Islet precursor cell (in vitro differentiated cells): ENCODE measurements at places on chromosomes 1 and 21.
A peak's percentile ranks its signal among the peaks of the same experiment; 100 is the strongest.

GRCh38 chr1:6188466-6188865 is 8.3 kb upstream of the CHD5 start:
- no peak for DNase-seq

GRCh38 chr1:42037161-42037560 is 116.0 kb upstream of the GUCA2B start:
- no peak for DNase-seq

DNA sequence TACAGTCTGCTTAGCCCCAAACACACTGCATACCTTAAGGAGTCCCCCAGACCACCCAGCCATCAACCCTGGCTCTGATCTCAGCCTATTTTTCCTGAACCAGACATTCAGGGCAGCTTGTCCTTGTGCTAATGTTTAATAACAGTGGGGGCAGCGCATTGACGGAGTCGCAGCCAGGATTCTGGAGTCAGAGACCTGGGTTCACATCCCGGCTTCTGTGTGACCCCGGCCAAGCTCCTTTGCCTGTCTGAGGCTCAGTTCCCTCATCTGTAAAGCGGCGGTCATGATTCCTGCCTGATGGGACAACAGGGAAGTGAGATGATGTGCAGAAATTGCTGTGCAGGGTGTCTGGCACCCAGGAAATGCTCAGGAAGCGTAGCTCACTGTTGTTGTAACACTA is 63.1 kb downstream of the MATN1 start:
- DNase-seq = peak; percentile 48

- DNase-seq = no peak
These were observed 2.5 kb downstream of the ZCCHC17 start for GRCh38 chr1:31299365-31299764.

- no peak for DNase-seq
These were observed 112.6 kb downstream of the HUNK start for GRCh38 chr21:31985398-31985797.

DNA sequence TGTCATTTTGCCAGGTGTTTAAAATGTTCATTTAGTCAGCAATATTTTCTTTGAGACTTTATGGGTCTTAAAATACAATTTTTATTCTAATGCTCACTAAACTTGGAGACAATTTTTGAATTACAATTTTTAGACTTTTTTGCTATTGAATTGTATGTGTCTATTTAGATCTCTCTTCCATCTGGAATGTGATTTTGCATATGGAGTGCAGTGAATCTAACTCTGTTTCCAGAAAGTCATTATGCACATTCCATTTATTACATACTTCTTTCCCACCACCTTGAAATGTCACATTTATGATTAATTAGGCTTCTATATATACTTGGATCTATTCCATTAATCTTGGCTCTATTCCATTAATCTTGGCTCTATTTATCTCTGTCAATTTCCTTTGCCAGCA is 5.6 kb upstream of the TSPEAR start:
- no peak for DNase-seq

- no peak for DNase-seq
These were observed 68.4 kb upstream of the LRRC7 start for GRCh38 chr1:69499203-69499803.

DNA sequence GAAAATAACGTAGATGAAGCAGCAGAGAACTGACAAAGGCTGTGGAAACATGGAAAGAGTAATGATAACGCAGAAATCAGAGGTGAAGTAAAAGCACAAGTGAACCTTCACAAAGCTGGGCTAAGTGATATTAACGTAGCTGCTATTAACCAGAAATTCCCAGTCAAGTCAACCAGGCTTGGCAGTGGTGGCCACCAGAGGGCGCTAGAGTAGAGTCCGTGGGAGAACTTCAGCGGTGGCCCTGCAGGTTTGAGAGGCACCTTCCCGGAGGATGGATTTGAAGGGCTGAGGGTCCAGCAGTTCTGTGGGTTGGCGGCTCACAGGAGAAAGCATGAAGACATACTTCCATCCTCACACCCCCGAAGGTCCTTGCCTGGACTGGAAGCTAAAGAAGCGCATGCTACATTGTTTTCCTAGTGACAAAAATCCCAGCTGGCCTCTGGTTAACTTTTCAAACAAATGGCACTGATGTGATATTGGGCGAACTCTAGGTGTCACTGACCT is 81.7 kb upstream of the ZNF648 start:
- peak; percentile 94 for DNase-seq

- DNase-seq = no peak
These were observed 805 bp downstream of the CYB5R1 start for GRCh38 chr1:202966006-202966898.

GRCh38 chr1:37434292-37435225 is 39.8 kb upstream of the ZC3H12A start:
- DNase-seq = peak; percentile 80

DNA sequence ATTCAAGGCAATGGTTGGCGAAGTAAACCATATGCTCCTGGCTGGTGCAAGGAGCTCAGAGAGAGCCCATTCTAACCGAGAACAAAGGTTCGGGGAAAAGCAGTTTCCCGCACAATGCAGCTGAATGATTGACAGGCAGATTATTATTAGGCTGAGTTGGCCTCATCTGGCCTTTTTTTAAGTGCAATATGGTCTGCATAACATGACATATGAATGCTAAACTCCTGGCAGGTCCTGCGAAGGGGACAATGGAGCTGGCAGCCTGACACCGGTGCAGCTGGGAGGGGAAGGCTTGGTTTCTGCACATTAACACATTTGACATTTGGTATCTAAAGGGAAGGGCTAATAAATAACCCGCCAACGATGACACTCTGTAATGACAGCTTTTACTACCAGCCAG is 92.0 kb downstream of the MIS18A start:
- DNase-seq = no peak

DNA sequence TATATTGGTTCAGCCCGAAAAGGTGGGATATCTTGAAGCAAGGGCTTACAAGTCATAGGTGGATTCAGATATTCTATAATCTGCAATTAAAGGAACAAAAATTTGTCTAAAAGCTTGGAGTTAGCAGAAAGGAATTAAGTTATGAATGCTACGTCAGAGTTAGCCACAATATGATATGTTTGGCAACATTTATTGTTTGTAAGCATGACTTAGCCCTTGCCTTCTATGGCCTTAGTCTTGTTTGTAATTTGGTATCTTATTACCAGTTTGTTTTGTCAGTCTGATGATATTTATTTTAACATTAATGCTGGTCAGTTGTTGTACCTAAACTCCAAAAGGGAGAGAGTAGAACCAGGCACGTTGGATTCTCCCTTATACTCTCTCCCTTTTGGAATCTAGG is 43.1 kb upstream of the SUCO start:
- DNase-seq = no peak

DNA sequence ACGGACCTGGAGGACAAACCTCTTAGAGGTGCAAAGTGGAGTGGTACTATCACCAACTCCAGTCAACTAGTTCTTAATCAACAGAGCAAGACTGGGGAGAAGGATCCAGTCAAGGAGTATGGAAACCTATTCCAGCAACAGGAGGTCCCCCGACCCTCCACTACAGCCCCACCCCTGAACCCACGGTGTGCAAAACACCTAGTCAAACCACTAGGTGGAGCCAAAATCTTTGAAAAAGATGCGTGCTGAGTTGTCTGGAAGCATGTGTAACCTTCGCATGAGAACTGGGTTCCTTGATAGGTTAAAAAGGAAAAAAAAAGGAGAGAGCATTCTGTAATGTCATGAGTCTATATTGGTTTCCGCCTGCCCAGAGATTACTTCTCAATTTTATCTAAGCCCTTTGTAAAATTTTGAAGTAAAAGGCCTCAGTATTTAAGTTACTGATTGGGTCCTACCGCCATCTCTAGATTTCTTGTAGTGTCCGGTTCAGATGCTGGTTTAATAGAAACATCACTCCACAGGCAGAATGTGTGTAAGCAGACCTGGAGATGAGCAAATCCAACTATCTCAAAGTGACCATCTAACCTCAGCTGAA is 81.9 kb upstream of the HAO2 start:
- DNase-seq = peak; percentile 73

GRCh38 chr21:29943885-29944284 is 4.1 kb upstream of the GRIK1 start:
- no peak for DNase-seq
